Frontal cortex (tissue), 4 donors: ENCODE measurements at places on chromosomes 1 and 21.
A peak's percentile ranks its signal among the peaks of the same experiment; 100 is the strongest.

DNA sequence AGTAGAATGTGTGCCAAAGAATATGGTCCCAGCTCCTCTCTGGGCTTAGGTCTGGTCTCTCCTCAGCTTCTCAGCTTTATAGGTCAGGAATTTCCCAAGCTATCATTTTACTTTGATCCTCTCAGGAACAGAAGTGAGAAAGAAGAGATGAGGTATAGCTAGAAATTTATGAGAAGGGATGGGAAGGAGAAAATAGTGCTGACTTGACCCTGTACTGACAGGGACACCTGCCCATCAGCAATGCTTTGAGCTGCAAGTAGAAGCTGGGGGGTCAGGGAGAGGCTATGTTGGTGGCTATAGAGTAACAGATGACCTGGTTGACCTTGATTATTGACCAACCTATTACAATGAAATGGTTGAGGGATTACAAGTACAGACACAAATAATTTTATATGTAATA is 75.0 kb downstream of the XCL2 start:
- DNase-seq, result no peak

- DNase-seq, result no peak
Observed at GRCh38 chr1:46465981-46466476, 23.6 kb upstream of the DMBX1 start.

DNA sequence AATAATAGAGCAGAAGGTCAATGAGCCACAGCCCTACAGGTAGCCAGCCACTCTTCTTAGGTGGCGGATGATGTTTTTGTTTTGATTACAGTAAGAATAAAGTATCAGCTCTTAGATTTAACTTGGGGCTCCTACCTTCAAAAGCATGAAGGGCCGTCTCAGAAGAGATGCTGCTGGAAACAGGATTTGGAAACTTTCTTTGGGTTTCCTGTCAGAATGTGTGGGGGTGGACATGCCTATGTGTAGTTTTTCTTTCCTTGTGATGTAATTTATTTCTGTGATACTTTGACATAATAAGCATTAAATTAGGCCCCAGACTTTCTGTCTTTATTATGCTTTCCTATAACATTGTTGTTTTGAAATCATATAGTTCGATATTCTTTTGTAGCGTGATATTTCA is 1.5 kb downstream of the RAP1A start:
- DNase-seq, result no peak

DNA sequence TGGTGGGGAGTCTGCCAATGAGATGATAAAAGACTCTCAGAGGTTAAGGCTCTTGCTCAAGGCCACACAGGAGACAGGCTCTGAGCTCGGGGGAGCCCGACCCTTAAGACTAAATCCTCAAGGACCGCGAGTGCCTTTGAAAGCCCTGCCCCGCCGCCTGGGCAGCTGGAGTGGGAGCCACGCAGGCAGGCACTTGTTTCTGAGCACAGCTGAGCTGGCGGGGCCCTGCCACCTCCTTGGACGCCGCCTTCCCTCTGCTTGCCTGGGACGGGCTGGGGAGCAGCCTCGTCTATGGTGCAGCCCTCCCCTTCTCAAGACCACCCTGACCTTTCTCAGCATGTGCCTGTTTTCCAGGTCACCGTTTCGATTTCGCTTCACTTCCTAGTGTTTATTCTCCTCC is 169.3 kb downstream of the CAMTA1 start:
- no peak for DNase-seq

DNA sequence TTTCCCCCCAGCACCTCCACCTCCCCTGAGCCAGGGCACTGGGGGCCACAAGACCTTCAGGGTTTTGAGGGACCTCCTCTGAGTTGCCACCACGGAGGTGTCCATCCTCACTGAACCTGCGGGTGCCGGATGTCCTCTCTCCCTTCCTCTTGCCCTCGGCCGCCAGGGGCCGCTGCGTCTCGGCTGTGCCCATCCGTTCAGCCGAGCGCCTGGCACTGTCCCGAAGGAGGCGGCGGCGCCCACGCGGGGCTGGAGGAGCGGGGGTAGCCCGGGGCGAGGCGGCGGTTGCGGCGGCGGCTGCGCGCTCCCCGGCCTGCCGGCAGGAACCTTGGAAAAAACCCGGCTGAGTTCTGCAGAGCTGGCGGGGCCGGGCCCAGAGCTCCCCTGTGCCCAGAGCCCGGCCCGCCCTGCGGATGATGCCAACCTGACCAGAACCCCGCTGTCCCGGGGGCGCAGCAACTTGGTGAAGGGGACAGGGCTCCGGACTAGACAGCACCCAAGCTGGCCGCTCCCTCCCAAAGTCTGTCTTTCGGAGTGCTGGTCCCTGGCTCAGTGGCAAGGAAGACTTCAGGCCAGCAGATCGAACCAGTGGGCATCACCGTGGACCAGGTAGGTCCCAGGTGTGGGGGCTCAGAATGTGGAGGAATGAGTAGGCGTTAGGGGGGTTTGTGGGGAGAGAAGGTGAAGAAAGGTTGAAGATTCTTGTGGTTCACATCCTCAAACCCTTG is 3.7 kb upstream of the PPM1J start:
- DNase-seq, result peak; percentile 82

DNA sequence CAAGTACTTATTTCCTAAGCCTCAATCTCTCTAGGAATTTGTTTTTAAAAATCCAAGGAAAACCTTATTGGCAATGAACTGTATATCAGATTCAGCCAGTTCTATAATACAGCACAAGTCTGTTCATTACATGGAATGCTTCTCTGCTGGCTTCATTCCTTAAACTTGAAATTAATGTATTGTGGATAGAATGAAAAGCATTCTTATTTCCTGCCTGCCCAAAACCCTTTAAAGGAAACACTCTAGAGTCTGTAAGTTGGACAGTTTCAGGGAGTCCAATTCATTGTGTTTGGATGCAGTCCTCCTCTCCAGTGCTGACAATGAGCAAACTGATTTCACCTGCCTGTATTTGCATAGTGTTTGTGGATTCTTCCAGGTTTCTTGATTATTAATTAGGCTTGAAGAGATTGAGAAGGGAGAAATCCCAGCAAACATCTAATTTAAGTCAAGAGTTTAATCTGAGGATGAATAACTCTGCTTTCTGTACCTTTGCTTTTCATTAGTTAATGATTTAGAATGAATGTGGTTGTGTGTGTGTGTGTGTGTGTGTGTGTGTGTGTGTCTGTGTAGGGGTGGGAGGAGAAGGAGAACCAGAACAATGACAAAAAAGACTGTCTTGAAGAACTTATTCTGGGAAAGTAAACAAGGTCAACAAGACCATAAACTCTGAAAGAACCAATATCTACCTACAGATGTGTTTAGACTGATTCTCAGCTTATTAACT is 61.2 kb downstream of the CACHD1 start:
- no peak for DNase-seq

DNA sequence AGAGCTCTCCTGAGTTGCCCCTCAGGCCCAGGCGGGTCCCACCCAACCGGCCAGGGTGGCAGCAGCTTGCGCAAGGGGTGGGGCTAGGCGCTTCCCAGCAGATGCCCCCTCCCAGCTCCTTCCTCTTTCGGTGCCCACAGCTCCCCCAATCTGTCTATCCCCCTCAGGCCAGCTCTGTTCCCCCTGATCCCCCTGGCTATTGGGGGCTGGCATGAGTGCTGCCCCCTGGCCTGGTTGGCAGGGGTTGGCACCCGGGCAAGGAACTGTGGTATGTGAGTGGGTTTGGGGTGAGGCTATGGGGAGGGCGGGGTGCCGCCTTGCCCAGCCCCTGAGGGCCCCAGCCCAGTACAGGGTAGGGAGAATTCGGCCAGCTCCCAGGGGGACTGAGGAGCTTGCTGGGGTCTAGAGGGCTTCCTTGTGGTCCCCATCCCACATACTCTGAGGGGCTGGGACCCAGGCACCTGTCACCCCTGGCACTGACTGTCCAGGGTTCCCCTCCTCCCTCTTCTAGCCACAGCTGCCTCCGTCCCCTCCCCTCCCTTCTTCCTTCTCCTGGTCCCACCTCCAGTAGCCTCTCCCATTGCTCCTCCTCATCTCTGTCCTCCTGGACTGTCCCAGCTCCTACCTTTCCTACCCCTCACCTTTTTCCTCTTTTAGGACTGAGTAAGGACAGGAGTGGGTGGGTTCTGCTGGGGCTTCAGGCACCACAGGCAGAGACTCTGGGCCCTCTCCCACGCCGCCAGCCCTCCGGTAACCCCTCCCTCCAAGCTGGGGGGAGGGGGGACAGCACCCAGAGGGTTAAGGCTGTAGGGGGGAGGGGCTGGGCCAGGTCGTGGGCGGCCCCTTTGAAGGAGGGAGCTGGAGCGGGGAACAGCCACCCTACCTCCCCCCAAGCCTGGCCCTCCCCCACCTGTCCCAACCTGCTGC is 5.7 kb downstream of the ZBTB7B start:
- no peak for DNase-seq

DNA sequence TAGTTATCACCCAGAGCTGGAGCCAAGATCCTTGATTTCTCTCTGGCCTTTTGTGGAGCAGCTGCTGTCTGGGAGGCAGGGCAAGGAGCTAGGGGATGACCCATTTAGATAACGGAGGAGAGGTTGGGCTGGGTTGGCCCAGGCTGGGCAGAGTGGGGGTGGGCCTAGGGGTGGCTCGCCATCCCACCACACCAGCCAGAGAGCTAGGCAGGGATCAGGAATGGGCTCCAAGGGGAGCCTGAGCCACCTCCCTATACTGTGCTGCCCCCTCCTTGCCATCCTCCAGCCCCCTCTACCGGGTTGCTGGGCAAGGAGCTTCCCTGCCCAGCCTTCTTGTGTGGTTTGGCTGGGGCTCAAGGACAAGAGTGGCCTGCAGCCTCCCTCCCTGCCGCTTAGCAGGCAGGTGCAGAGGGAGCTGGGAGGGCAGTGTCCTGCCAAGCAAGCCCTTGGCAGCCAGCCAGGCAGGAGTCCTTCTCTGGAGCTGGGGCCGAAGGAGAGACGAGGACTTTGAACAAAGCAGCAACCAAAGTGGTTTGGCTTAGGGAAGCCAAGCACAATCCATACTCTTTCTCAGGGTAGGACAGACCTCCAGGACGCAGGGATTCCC is 4.1 kb downstream of the NUAK2 start:
- no peak for DNase-seq

DNA sequence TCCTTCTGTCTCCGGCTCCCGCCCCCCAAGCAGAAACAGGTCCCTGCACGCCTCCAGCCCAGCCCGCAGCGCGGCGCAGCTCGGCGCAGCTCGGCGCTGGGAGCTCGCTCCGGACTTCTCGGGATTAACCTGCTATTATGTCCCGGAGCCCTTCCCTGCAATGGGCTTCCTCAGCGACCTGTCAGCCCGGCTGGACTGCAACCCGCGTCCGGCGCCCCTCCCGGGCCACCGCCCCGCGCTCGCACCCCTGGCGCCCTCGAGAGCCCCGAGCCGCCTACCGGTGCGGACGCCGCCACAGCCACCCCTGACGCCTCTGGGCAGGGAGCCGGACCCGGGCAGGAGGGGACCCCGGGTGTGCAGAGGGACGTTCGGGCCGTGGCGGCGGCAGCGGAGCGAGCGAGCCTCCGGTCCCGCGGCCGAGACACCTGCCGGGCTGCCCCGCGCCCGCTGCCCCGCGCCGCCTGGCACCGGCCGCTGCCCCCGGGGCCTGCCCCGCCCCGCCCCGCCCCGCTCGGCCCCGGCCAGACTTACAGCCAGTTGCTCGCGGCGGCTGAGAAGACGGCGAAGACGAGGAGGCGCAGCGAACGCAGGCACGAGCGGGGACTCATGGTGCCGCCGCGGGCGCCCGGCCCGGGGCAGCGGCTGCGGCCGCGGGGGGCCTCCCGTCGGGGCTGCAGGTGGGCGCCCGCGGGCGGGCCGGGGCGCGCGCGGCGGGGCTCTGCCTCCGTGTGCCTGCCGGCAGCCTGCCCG is 407 bp downstream of the WNT4 start:
- DNase-seq, result peak; percentile 58

GRCh38 chr1:22339237-22339636 is 112.4 kb upstream of the ZBTB40 start:
- DNase-seq, result no peak

DNA sequence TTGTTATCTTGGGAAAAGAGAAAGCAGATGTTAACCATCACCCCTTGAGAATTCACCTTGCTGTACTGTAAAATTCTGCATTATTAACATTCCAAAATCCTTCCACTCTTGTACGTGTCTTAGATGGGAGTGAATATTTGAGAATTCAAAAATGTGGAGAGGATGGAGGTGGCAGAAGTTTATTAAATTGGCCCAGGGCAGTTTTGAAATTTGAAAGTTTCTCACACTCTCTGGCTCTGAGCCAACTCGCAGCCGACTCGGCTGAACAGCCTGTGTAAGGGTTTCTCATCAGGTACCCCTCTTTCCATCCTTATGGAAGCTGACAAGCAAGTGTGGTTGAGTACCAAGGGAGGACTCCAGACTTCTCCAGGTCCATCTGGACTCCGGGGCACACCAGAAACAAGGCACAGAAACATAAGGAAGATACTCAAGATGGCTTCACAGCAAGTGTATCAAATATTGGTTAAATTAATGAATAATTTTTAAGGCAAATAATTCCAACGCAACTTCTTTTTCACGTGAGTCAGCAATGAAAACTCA is 45.1 kb downstream of the RRAGC start:
- no peak for DNase-seq

DNA sequence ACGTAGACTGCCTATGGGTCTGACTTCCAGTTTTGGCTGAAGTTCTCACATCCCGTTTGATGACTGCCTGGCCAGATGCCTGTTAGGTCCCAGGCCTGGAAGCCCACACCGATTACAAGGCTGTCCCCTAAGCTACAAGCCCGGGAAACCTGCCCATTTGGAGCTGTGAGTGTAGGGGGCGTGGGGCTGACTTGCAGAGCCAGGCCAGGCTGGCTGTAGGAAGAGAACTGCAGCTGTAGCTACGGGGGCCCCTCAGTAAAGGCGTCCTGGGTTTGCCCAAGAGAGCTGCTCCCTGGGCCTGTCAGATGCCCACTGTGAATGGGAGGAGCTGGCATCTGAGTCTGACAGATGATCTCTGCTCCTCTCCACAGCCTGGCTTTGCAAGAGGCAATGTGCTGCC is 199.7 kb downstream of the CAMTA1 start:
- DNase-seq, result no peak

DNA sequence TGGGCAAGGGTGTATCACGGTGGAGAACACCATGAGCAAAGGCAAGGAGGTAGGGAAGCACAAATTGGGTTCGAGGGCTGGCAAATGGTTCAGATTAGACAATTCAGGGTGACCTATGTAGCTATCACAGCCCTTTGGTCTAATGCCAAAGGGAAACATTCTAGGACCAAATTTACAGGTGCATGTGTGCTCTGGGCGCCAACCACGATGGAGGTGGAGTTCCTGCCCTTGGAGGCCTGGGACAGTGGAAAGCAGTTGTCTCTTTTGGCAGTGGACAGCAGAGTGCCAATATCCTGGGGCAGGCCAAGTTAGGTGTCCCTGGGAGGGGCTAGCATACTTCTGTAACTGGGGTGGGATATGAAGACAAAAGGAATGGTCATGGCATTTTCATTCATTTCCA is 40.1 kb downstream of the IGFN1 start:
- DNase-seq, result no peak
